ENCODE measurements at places on chromosomes 4 and X. TPM values are rescaled to one million over a fixed set of nuclear protein-coding genes. Genes with fewer than 3 reads are reported as not detected.

The TLR10 gene
- 0.59 TPM for total RNA-seq

The OCIAD1 gene
- total RNA-seq, result 83.2 TPM

The EXOC1L gene
- total RNA-seq, result not detected

The SHROOM3 gene
- total RNA-seq, result 8.0 TPM

The PCDH10 gene
- total RNA-seq, result 0.49 TPM

The GUCY1A1 gene
- 15.1 TPM for total RNA-seq

The NXF2 gene
- not detected for total RNA-seq

The NOX1 gene
- not detected for total RNA-seq

The HTR2C gene
- not detected for total RNA-seq

The IL3RA gene
- total RNA-seq, result 5.7 TPM

DNA sequence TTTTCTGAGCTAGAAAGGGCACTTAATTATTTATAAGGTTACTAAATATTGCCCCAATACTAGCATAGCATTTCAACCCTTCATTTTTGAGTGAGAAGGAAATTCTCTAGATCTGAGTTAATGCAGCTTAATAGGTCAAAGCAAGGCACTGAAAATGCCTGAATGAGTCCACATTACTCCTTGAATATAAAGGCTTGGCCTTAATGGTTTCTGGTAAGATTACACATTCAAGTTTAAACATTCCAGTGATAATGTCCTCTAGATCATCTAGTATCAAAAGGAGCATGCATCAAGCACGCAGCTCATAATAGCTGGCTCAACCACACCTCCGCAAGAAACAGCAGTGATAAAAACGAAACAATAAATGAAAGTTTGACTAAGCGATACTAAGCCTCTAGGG is 87.5 kb downstream of the SPANXN3 start:
- DNase-seq, result no peak

GRCh38 chr4:118850488-118851173 is 14.7 kb upstream of the SEC24D start:
- DNase-seq, result no peak

GRCh38 chr4:103845075-103845474 is 125.3 kb upstream of the TACR3 start:
- no peak for DNase-seq

DNA sequence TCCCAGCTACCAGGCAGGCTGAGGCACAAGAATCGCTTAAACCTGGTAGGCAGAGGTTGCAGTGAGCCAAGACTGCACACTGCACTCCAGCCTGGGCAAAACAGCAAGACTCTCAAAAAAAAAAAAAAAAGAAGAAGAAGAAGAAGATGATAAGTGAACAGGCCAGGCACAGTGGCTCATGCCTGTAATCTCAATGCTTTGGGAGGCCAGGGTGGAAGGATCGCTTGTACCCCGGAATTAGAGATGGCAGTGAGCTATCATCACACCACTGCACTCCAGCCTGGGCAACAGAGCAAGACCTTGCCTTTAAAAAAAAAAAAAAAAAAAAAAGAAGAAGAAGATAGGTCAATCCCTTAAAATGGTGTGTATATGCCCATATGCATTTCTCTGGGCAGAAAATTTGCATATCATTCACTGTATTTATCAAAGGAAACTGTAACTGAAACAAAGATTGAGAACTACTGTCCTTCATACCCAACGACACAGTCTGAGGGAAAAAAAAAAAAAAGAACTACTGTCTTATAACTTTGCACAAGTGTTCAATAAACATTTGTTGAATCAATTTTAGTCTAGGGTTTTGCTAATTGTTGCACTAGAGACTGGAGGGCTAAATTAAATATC is 2.3 kb downstream of the RFC1 start:
- DNase-seq, result no peak

- no peak for DNase-seq
Observed at GRCh38 chrX:126165721-126166461, at the start of gene DCAF12L2. TSS of gene DCAF12L2 (minus strand) at chrX:126166289. CDS start at chrX:126165924, 365 bp downstream.

DNA sequence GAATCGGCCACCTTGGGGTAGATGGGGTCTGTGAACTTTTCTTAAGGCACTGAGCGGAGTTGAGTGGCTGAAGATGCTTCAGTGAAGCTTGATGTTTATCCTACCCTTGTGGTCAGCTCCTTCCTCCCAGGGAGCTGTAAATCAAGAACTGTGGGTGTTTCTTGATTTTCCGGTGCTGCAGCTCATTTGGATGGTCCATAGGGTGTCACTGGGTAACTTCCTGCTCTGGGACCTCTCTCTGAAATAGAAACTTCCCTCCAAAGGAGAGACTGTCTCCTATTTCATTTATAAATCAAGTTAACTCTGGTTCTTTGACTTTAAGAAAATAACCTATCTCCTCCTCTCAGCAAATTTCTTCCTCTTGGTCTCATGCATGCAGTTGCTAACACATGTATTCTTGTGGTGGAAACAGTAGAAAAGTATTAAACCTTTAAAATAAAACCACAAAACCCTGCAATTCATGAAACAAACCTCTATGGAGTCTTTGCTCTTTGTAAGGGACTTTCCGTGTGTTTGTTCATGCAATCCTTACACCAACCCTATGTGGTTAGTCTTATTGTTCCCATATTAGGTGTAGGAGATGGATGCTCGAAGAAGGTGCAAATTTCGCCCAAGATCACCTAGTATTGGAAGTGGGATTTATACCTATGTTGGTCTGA is 110.3 kb downstream of the SHROOM3 start:
- DNase-seq, result no peak

- no peak for DNase-seq
Observed at GRCh38 chr4:100062921-100063320, 112.8 kb upstream of the H2AZ1 start.

DNA sequence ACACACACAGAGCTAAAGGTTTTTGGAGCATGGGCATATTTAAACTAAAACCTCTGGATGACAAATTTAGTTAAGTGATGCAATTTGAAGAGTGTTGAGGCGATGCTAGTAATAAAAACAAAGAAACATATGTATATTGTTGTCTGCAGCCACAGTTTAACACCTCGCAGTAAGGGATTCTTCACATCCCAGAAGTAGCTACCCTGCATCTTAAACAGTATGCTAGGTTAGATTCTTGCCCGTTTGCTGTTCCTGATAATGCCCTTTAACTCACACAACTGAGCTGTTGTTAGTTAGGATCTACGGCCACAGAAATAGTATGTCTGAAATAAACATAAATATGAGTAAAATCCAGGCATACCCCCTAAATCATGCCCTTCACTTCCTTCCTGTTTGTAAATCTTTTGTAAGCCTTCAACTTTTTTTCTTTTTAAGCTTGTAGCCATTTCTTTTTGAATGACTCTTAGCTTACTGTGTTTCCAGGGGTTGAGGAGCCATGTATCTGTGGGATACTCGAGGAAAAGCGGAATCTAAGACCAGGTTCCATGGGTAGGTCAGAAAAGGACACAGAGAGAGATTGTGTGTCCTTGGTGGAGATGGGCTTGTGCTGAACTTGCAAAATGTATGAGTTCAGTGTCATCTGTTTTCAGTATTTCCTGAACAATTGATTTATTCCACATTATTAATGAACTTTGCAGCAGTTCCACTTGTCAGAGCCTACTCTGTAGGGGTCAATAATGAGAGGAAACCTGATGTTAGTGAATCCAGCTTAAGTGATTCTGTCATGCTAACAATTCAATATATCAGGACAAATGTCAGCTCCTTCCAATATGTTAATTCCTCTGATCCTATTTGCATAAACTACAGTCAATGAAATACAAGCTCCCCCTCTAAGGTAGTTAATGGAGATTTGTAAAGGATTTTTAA is 349.6 kb downstream of the GPAT3 start:
- no peak for DNase-seq

DNA sequence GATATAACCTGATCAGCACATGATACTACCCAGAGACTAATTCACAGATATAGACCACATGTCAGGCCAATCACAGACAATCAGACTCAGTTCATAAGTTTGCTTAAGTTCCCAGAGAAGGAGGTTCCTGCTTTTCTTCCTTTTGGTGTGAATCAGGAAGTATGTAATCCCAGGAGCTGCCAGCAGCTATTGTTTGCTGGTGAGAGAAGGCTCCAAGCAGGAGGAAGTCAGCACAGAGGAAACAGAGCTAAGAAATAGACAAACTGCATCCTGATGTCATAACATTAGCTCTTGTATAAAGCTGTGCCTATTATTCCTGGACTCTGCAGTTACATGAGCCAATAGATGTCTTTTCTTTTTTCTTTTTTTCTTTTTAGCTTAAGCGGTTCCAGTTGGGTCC is 50.9 kb downstream of the UCHL1 start:
- DNase-seq, result no peak

- peak; percentile 36 for DNase-seq
Observed at GRCh38 chr4:38815885-38816782, 11.5 kb upstream of the TLR1 start.

GRCh38 chr4:26779224-26779623 is 81.4 kb upstream of the STIM2 start:
- DNase-seq, result no peak

GRCh38 chrX:100424012-100424411 is 13.9 kb upstream of the PCDH19 start:
- DNase-seq, result no peak

DNA sequence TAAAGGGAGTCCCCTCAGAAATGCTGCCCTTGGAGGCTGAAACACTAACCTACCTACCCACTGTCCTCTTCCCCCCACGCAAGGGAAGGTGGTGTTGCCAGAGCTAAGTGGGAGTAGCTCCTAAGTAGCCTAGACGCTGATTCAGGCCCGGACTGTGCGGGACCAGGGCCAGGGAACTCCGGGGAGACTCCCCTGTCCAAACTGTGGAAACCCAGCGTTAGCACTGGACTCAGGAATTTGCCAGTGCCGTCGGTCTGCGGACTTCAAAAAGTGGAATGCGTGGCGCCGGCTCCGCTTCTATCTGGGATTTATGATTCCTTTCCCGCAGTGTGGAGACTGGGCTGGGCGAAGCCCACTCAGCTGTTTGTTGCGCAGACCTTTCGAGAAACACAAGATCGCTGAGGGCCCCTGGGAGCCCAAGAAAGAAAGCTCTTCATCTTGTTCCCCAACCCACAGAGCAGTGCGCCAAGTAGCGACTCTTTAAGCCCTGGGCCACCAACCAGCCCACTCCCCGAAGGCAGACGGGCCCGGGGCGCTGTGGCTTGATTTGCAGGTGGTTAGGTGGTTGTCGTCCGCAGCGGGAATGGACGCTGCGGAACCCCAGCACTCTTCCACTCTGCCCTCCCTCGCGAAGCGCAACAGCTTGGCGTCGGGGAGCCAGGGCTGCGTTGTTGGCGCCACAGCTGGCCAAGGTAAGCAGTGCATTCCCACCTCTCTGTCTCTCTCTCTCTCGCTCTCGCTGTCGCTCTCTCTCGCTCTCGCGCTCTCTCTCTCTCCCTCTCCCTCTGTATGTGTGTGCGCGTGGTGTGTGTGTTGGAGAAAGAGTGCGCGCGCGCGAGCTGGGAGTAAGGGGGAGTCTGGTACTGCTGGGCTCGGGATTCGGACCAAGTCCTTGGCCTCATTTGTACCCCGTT is 2.0 kb downstream of the TMEM255A start:
- no peak for DNase-seq

- DNase-seq, result no peak
Observed at GRCh38 chrX:9532349-9532748, 67.5 kb downstream of the TBL1X start.

GRCh38 chrX:153441981-153442380 is 3.9 kb downstream of the TREX2 start:
- no peak for DNase-seq

- DNase-seq, result no peak
Observed at GRCh38 chr4:172042714-172043114, 229.5 kb downstream of the GALNTL6 start.

DNA sequence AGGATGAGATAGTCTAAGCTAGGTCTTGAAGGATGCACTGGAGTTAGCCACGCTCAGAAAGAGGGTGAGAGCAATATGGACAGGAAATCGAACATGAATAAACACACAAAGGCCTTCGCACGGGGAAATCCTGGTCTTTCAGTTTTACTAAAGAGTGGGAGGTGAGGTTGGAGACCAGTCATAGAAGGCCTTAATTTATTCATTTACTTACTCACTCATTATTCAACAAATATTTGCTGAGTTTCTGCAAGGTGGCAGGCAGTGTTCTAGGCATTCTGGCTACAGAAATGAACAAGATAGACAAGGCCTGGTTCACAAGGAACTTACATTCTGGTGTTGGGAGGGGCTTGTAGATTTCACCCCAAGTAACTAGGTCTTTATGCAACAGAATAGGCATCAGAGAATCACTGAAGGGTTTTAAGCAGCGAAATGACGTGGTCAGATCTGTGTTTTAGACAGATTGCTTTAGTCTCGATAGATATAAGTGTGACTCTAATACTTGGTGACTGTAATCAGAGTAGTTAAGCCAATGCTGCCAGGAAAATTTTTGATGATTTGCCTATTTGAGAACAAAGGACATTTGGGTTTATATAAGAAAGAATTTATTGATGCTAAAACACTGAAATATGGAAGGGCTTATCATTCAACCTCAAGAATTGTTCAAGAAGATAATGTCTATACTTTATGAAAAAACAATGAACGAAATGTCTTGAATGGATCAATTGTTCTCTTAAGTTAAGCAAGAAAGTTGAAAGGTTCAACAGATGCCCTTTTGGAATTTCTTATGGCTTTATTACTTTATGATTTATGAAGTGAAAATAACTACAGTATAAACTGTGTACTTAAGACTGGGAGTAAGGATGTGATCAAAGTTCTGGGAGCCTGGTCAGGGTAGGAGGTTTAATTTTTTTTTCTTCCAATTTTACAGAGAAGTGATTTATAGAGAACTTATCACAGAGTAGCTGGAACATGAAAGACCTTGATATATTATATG is 184.4 kb upstream of the CASK start:
- no peak for DNase-seq

GRCh38 chr4:55838356-55838755 is 15.1 kb upstream of the EXOC1 start:
- no peak for DNase-seq

GRCh38 chrX:84248226-84248625 is 60.2 kb upstream of the RPS6KA6 start:
- no peak for DNase-seq

DNA sequence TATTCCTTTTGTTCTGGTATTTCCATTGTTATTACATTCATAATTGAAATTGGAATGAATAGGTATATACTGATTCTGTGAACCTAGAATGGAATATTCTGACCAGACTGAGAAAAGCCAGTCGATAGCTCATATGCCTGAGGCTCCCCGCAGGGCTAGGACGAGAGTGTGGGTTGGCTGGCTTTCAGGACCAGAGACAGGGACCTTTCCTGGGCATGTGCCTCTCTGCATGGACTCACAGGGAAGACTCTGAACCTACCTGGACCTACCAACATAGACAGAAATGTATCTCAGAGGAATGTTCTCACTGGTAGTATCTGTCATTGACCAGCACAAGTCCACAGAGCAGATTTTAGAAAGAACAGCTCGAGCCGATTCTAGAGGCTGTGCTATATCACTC is 214.6 kb downstream of the FRMPD4 start:
- no peak for DNase-seq
